T-helper 17 cell (primary cell): ENCODE measurements at places on chromosomes 5 and 9. TPM values are rescaled to one million over a fixed set of nuclear protein-coding genes. Genes with fewer than 3 reads are reported as not detected.

GRCh38 chr9:108356806-108357205 is 499.0 kb downstream of the ACTL7B start:
- no peak for DNase-seq

DNA sequence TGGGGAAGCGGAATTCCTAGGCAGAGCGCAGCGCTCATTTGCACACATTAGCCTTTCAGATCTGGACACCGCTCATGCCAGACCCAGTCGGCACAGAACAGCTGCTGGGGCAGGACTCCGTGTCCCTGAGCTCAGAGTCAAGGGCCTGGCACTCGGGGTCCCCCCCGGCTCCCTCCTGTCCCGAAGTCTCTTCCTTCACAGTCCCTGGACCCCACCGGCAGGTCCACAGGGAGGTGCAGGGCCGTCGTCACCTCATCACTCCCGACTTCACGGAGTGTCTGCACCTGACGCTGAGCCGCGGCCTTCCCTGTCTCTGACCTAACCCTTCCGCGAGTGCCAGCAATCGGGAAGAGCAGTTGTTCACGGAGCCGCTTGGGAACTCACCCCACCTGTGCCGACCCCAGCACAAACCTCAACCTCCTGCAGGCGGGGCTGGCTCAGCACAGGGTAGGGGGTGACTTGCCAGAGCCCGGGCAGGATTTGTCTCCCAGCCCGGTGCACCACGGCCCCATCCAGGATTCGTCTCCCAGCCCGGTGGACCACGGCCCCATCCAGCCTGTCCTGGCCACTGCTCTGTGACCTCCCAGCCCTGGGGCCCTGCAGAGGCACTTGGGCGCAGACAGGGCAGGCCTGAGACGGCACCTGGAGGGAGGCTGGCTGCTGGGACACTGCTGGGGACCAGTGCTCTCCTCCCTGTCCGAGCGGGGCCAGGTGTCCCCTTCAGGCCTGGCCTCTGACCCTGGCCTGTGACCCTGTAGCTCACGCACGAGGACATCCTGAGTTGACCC is 9.9 kb upstream of the SLC9A3 start:
- no peak for DNase-seq

GRCh38 chr9:117787746-117788145 is 83.5 kb downstream of the TLR4 start:
- no peak for DNase-seq

GRCh38 chr5:57509501-57510260 is 27.1 kb upstream of the ACTBL2 start:
- DNase-seq: no peak

Gene AJM1
- total RNA-seq: 2.9 TPM

DNA sequence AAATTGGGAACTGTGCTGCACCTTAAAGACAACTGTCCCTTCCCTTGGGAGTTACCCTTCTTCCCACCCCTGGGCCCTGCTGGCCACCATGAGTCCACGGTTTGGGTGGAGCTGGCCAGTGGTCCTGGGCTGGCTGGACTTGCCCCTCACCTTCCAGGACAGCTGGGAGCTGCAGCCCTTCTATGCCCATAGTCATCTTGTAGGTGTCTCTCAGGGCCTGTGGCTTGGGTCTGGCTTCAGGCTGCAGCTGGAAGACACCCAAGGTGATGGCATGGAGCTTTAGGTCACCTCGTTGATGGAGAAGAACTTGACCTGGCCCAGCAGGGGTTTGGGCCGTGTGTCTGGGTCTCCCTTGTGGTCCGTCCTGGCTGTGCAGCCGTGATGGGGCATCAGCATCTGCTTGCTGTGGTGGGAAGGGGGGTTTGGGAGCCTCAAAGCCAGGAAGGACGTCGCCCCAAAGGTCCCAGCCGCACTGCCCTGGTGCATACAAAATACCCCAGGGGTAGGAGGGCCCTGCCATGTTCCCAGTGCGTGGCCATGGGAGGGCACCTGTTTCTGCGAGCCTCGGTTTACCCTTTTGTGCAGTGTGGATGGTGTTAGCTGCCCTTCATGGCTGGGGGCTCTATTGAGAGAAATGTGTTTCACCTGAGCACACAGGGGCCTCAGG is 8.9 kb downstream of the WNK2 start:
- no peak for DNase-seq

Gene PRR7
- 32.0 TPM for total RNA-seq

Gene ALDH1A1
- total RNA-seq: 0.82 TPM

GRCh38 chr5:14400611-14401010 is 181.0 kb upstream of the OTULINL start:
- no peak for DNase-seq

Gene GNA14
- not detected for total RNA-seq

- DNase-seq: no peak
These were observed 241.8 kb downstream of the FANCC start for GRCh38 chr9:95075700-95076099.

DNA sequence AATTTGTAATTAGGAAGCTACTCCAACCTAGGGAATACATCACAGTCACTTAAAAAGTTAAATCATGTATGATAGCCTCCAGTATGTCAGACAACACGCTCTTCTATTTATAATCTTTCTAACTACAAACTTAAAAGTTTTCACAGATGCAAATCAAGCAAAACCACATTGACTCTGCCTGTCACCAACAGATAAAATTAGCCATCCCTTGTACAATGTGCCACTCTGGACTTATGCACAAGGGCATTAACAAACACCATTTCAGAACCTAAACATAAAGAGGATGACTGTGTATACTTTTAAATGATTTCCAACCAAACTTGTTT is 14.7 kb downstream of the ERP44 start:
- DNase-seq: no peak

GRCh38 chr9:133202145-133202513 is 6.9 kb downstream of the OBP2B start:
- DNase-seq: no peak

Gene TNFSF8
- 47.6 TPM for total RNA-seq

Gene SPATA6L
- 5.7 TPM for total RNA-seq

GRCh38 chr9:111038331-111039230 is at the start of gene LPAR1:
Gene LPAR1 (minus strand): TSS chr9:111038470. CDS start chr9:110972117, 66,353 bp downstream.
- DNase-seq: no peak

Gene HOMER1
- 2.2 TPM for total RNA-seq

Gene IL9
- not detected for total RNA-seq

Gene PRR16
- total RNA-seq: not detected

Gene AFAP1L1
- total RNA-seq: 0.52 TPM

DNA sequence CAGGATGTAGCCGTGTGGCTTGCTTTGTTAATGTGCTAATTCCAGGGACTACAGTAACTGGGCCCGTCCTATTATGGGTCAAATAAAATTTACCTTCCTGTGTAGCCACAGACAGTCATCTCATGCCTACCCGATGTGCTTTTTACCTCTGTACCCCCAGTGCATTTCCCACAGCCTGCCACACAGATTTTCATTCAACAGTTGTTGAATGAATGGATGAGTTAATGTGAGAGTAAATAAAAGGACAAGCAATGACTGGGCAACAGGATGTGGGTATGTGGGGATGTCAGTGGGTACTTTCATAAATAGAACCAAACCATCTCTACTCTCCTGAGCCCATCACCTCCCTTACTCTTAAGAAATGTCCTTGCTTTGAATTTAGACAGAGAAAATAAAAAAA is 441.2 kb upstream of the ZNF462 start:
- no peak for DNase-seq

GRCh38 chr5:8291641-8292040 is 422.7 kb downstream of the MTRR start:
- DNase-seq: no peak

Gene POU5F2
- 2.2 TPM for total RNA-seq

Gene CARTPT
- not detected for total RNA-seq

DNA sequence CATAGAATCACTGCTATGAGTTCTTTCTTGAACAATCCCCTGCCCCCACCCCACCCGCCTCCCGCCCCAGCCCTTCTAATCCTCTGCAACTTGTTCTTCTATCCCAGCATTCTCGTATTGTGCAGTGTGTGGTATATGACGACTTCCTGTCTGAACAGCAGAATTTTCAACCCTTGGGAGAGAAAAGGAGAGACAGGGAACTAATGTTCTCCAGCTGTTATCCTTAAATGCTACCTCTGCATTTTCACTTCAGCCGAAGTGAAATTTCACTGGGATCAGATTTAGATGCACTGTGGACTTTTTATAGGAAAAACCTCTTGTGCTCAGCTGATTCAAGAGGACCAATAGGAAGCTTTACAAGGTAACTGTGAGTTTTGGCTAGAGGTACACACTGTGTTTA is 2.2 kb downstream of the FBXL7 start:
- DNase-seq: no peak

DNA sequence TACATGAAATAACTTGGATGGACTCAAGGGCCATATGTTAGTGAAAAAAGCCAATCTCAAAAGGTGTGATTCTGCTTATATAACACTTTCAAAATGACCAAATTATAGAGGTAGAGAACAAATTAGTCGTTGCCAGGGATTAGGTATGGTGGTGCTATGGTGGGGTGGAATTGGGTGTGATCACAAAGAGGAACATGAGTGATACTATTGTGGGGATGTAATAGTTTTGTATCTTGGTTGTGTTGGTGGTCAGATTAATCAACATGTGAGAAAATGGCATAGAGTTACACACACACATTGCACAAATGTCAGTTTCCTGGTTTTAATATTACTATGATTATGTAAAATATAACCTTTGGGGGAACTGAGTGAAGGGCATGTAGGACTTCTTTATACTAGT is 31.9 kb downstream of the CAMK4 start:
- DNase-seq: no peak
